Thoracic aorta (tissue), 2 donors: ENCODE measurements at places on chromosomes 4 and X. TPM values are rescaled to one million over a fixed set of nuclear protein-coding genes. Genes with fewer than 3 reads are reported as not detected.
A peak's percentile ranks its signal among the peaks of the same experiment; 100 is the strongest.

GRCh38 chrX:69021141-69021960 is 143.9 kb downstream of the PJA1 start:
- no peak overlapping the region for H3K27ac ChIP-seq
- H3K4me1 ChIP-seq = peaks cover 11% of the 10 kb centered on the region
- no peak for DNase-seq
- no peaks in the 10 kb centered on the region for H3K27me3 ChIP-seq
- H3K4me3 ChIP-seq = no peak overlapping the region

GRCh38 chr4:182923366-182923765 is 6.2 kb upstream of the DCTD start:
- H3K27ac ChIP-seq = no peak overlapping the region
- H3K36me3 ChIP-seq = no peaks in the 10 kb centered on the region
- no peaks in the 10 kb centered on the region for H3K27me3 ChIP-seq
- H3K4me1 ChIP-seq = no peaks in the 10 kb centered on the region
- H3K4me3 ChIP-seq = no peak overlapping the region

GRCh38 chrX:23656091-23656490 is 11.2 kb upstream of the PRDX4 start:
- H3K27ac ChIP-seq = no peak overlapping the region
- H3K27me3 ChIP-seq = no peaks in the 10 kb centered on the region
- no peaks in the 10 kb centered on the region for H3K36me3 ChIP-seq
- H3K4me3 ChIP-seq = no peak overlapping the region

GRCh38 chrX:20227116-20227515 is 39.6 kb downstream of the RPS6KA3 start:
- H3K4me3 ChIP-seq = no peak overlapping the region
- H3K4me1 ChIP-seq = no peaks in the 10 kb centered on the region
- H3K27ac ChIP-seq = no peak overlapping the region
- no peaks in the 10 kb centered on the region for H3K36me3 ChIP-seq
- no peaks in the 10 kb centered on the region for H3K27me3 ChIP-seq
- DNase-seq = no peak

- H3K4me1 ChIP-seq = no peaks in the 10 kb centered on the region
- no peaks in the 10 kb centered on the region for H3K36me3 ChIP-seq
- H3K27ac ChIP-seq = no peak overlapping the region
Observed at GRCh38 chr4:182808673-182809416, 108.3 kb downstream of the DCTD start.

- H3K27me3 ChIP-seq = no peaks in the 10 kb centered on the region
- DNase-seq = no peak
- peaks cover 5% of the 10 kb centered on the region for H3K4me1 ChIP-seq
- H3K4me3 ChIP-seq = no peak overlapping the region
- no peak overlapping the region for H3K27ac ChIP-seq
- no peaks in the 10 kb centered on the region for H3K36me3 ChIP-seq
Observed at GRCh38 chr4:138686106-138686835, 329.3 kb upstream of the NOCT start.

DNA sequence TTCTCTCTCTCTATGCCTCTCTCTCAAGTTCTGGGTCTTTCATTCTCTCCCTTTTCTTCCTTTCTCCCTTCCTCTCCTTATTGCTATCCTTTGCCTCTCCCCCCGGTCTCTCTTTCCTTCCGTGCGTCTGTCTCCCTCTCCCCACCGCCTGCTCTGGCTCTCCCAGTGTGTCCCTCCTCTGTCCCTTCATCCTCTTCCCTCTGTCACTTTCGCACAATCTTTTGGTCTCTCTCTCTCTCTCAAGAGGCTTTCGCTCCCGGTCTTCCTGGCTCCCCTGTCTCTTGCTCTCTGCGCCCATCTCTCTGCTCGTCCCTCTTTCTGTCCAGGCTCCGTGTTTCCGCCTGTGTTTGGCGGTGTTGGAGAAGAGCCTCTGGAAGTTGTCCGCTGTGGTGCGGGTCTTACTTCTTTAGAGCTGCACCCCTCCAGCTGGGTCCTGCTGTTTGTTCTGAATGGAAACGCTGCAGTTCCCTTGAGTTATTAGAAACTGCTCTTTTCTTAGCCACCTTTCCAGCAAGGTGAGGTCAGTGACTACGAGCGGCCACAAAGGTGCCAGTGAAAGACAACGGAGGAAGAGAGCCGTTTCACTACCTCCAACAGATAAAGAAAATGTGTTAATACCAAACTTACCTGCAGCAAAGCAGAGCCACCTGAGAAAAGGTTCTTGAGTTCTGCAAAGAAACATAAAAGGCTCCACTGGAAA is 1.1 kb downstream of the BMPR1B start:
- H3K4me3 ChIP-seq = peak overlapping the region; percentile 85
- peak overlapping the region; percentile 73 for H3K27ac ChIP-seq
- H3K4me1 ChIP-seq = peaks cover 28% of the 10 kb centered on the region
- no peaks in the 10 kb centered on the region for H3K36me3 ChIP-seq
- no peaks in the 10 kb centered on the region for H3K27me3 ChIP-seq
- DNase-seq = no peak

- no peak overlapping the region for H3K27ac ChIP-seq
- no peaks in the 10 kb centered on the region for H3K27me3 ChIP-seq
- H3K4me3 ChIP-seq = no peak overlapping the region
- H3K36me3 ChIP-seq = no peaks in the 10 kb centered on the region
Observed at GRCh38 chr4:100907465-100908454, 389.9 kb upstream of the EMCN start.

GRCh38 chrX:5681159-5681558 is 547.5 kb downstream of the NLGN4X start:
- no peaks in the 10 kb centered on the region for H3K27me3 ChIP-seq
- no peaks in the 10 kb centered on the region for H3K36me3 ChIP-seq
- no peak overlapping the region for H3K4me3 ChIP-seq
- H3K27ac ChIP-seq = no peak overlapping the region
- no peaks in the 10 kb centered on the region for H3K4me1 ChIP-seq

EFNB1 gene
- 19.4 TPM for total RNA-seq

MAGEE1 gene
- 3.2 TPM for total RNA-seq

S100P gene
- total RNA-seq = 1.2 TPM

DCAF12L2 gene
- not detected for total RNA-seq

UGT2A2 gene
- total RNA-seq = not detected
